Stimulated activated CD8-positive, alpha-beta memory T cell treated with anti-CD3 and anti-CD28 coated beads, Interleukin-7, amount 100 ng/mL, for 1 hour (primary cell): ENCODE measurements at places on chromosomes 1 and 21.

DNA sequence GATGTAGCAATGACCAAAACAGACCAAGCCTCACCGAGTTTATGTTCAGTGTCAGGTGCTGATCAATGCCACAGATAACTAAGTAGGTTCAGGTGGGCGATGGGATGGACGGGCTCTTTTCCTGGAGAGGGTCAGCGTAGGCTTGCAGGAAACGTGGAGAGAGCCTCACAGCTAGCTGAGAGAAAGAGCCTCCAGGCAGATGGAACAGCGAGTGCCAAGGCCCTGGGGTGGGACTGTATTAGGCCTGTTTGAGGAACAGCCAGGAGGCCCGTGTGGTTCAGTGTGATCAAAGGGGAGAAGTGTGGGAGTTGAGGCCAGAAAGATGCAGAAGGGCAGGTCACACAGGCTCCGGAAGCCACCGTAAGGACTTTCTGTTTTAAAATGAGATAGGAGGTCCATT, 7.3 kb upstream of the UTS2 start:
- DNase-seq = no peak

DNA sequence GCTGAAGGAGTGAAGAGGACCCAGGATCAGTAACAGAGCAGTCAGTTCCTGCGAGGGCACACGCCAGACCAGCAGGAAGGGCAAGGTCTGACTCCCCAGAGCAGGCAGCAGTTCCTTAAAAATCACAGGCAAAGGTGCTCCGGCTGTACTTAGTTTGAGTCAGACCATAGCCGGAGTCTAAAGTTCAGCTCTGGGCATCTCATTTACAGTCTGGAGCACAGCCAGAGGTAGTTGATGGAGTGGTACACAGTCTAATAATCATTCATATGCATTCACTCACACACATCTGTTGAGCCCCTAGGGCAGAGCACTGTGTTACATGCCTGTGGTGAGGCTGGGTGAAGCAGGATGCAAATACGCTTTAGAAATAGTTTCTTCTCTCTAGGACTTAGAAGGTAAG, 7.3 kb upstream of the AMIGO1 start:
- no peak for DNase-seq

DNA sequence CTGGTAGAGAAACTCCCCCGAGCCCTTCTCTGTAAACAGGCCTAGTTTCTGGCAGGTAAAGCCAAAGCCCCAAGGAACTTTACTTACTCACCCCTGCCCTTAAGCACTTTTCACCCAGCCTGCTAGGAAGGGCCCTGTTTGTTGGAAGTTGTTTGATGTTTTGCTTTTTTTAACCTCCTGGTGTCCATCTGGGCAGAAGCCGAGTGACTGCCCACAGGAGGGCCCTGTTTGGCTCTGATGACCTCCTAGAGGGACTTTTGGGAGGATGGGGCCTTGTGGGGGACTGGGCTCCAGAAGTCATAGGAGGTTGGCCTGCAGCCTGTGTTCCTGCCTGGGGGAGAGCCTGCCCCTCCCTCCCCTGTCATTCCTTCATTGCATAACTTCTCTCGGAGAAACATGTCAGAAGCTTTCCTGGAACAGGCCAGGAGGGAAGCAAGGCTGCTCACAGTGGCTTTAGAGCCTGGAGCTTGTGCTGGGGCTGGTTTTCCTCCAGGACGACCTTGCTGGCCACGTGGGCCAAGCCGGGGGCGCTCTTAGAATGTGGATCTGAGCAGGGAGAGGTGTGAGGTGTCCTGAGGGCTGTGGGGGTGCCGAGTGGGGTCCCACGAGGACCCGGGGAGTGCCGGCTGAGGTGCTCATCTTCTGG, 33.9 kb downstream of the COQ8A start:
- no peak for DNase-seq

DNA sequence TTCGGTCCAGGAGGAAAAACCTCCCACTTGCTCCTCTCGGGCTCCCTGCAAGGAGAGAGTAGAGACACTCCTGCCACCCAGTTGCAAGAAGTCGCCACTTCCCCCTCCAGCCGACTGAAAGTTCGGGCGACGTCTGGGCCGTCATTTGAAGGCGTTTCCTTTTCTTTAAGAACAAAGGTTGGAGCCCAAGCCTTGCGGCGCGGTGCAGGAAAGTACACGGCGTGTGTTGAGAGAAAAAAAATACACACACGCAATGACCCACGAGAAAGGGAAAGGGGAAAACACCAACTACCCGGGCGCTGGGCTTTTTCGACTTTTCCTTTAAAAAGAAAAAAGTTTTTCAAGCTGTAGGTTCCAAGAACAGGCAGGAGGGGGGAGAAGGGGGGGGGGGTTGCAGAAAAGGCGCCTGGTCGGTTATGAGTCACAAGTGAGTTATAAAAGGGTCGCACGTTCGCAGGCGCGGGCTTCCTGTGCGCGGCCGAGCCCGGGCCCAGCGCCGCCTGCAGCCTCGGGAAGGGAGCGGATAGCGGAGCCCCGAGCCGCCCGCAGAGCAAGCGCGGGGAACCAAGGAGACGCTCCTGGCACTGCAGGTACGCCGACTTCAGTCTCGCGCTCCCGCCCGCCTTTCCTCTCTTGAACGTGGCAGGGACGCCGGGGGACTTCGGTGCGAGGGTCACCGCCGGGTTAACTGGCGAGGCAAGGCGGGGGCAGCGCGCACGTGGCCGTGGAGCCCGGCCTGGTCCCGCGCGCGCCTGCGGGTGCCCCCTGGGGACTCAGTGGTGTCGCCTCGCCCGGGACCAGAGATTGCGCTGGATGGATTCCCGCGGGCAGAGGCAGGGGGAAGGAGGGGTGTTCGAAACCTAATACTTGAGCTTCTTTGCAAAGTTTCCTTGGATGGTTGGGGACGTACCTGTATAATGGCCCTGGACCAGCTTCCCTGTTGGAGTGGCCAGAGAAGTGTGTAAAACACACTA, 45.3 kb downstream of the MRPL39 start:
- peak; percentile 59 for DNase-seq

DNA sequence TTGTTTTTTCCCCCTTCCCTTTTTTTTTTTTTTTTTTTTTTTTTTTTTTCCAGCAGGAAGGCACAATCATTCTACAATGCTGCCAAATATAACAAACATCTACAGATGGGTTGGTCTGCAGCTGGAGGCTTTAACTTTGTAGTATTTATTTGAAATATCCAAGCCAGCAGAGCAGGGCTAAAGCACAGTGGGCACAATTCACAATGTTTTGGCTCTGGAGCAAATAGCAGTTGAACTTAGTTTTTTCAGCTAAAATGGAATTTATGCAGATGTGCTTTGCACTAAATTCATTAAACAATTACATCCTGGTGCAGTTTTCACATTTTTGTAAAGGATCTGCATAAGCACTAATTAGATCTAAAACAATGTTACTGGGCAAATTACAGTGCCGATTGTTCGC, 39.8 kb upstream of the ZBTB18 start:
- no peak for DNase-seq

DNA sequence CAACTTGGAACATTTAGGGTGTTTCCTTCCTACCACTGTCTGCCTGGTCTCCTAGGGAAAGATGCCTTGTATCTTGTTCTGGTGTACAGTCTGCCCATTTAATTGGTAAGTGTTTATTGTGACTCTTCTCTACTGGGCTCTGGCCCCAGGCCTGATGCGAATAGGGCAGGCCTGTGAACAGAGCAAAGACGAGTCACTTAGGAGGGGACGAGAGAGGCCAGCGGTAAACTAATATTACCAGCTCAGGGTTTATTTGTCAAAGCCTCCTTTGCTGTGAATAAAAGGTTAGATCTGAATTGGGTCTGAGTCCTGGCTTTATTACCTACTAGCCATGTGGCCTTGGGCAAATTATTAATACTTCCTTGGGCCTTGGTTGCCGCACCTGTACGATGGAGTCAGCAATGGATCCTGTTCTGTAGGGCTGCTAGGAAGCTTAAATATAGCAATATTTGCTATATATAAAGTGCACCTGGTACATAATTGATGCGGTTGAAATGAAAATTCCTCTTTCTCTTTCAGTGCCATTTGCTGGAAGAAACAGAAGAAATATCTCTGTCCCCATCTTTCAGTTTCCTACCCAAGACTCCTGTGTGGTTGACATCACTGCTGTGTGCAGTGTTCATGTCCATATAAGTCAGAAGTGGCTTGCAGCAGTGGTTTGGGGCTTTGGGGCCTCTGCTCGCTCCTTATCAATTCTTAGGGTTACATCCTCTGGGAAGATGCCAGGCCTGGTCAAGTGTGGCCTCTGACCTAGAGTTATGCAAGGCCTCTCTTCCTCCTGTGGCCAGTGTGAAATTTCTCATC, 32.4 kb downstream of the MAPKAPK2 start:
- DNase-seq = no peak

DNA sequence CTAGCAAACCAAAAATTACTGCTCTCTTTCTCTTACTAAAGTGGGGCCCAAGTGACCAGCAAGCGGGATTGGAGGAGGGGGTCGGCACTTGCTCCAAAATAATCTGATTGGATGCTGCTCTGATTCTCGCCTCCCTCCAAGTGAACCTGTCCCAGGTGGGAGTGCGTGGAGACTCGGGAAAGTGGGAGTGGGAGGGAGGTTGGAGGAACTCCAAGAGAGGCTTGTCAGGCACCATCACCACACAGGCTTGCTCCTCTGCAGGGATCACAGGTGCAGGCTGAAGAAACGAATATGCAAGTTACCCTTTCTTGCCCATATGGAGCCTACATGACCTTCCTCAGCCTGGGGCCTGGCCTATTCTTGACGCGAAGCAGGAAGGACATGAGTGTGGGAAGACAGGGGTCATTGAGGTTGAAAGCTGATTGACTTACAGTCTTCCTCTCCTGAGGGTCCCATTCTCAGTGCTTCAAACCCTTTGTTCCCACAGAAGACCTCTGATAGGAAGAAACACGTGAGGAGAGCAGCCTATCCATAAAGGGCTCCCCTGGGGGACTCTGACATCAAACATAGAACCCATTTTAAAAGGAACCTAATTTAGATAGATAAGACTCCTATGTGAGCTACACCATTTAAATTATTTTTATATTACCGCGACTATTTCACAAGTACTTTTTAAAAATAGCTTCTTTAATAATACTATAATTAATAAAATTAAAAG, 14.2 kb downstream of the RGS8 start:
- no peak for DNase-seq

DNA sequence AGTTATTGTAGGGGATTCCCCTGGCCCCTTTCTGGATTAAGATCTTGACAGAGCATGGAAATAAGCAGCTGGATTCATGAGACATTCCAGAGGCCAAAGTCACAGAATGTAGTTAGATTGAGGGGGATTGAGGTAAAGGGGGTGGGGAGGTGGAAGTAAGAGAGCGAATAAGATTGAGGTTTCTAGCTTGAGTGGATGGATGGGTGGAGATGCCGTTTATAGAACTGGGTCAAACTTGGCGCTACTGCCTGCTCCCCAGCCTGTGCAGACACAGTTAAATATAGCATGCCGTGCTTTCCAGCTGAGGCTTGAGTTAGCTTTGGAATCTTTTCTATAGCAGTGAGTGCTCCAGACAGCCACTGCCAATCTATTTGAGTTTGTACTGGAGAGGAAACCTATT, 85.7 kb downstream of the DYRK1A start:
- DNase-seq = no peak

DNA sequence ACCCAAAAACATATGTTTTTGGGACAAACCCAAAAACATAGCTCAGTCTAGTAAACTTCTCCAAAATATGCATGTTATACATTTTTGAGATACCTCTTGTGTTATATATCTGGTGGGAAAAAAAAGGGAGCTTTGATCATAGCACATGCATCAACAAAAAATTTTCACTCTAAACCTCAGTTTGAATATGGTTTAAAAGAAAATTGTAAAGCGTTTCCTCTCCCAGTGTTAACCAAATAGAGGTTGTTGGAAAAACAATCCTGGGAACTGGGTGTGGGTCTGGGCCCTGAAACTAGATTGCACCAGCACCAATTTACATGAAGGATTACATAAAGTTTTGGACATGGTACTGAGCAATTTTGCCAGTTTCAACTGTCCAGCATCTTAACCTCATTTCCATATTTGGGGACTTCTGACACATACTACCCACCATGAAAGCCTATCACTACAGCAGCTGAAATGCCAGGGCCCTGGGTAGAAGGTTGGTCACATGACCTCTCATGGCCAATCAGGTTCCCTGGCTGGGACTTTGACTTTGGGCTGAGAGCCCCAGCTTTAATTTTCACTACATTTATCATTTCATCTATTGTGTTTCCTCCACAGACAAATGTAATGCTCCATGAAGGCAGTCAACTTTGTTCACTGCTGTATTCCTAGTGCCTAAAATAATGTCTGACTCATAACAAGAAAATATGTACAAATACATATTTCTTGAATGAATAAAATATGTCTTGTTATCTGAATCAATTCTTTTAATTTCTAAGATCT, 150.7 kb downstream of the SETD4 start:
- DNase-seq = no peak

DNA sequence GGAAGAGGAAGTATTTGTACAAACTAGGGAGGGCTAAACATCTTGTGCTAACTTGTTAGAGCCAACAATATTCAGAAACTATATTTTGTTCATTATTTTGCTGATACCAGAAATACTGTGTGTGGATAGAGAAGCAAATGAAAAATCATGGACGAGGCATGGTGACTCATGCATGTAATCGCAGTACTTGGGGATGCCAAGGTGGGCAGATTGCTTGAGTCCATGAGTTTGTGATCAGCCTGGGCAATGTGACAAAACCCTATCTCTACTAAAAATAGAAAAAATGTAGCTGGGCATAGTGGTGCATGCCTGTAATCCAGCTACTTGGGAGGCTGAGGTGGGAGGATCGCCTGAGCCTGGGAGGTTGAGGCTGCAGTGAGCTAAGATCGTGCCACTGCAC, 13.4 kb downstream of the LRRC41 start:
- no peak for DNase-seq

DNA sequence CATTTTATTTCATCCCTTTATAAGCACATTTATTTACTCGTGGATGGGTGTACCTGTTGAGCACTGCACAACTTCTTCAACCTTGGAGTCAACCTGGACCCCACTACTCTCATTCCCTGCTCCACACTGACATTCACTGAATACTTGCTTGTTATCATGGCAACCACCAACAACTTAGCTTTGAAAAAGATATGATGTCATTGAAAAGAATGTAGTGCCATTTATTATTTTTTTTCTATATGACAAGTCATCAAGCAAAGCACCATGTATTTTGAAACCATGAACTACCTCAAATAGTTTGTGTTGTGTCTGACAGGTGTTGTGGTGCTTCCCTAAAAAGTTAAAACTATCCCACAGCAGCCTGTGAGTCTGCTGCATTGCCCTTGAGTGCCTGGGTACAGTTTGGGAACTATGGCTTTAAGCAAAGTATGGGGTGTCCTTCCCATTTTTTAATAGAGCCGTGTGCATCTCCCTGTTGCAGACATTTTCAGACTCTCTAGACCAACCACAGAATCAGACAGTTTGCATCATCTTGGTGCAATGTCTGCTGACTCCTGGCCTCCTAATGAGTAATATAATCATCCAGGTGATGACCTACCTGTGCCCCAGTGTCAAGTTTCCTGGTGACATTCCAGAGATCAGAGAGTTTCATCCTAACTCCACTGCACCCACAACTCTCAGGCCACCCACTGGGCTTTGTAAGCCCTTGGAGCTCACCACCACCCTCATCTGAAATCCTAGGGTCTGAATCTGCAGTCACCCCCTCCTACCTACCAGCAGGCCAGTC, 339.7 kb upstream of the PROX1 start:
- DNase-seq = no peak
